ENCODE measurements at places on chromosomes 2 and 18.

GRCh38 chr2:168640039-168640438, 162.4 kb upstream of the NOSTRIN start:
- no peak overlapping the region for H3K4me3 ChIP-seq
- H3K27ac ChIP-seq = no peak overlapping the region
- no peak for DNase-seq
- no peaks in the 10 kb centered on the region for H3K27me3 ChIP-seq
- H3K4me1 ChIP-seq = peaks cover 7% of the 10 kb centered on the region
- peaks cover 3% of the 10 kb centered on the region for H3K36me3 ChIP-seq

DNA sequence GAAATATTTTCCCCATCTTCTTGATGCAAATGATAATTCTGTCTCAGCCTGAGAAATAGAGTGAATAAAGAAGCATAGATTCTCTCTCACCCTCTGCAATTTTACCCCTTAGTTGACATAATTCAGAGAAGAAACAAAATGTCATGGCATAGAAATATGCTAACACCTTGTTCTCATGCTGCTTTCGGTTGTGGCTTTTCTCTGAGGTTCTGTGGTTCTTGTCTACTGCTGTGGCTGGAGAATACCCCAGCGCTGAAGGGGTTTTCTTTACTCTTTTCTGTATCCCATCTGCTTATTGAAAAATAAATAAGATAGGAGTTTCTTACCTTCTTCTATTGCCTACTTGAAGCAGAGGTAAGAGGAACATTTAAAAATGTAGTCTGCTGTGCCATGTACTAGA, 15.4 kb upstream of the RAB27B start:
- peaks cover 16% of the 10 kb centered on the region for H3K4me1 ChIP-seq
- no peak overlapping the region for H3K27ac ChIP-seq
- DNase-seq = peak; percentile 69
- peaks cover 33% of the 10 kb centered on the region for H3K27me3 ChIP-seq
- H3K4me3 ChIP-seq = no peak overlapping the region

GRCh38 chr2:107529146-107529545, 297.5 kb upstream of the RGPD4 start:
- no peak for DNase-seq
- H3K27me3 ChIP-seq = no peaks in the 10 kb centered on the region
- no peak overlapping the region for H3K4me3 ChIP-seq
- H3K4me1 ChIP-seq = no peaks in the 10 kb centered on the region

- no peak overlapping the region for H3K4me3 ChIP-seq
- H3K27me3 ChIP-seq = peaks cover 62% of the 10 kb centered on the region
- DNase-seq = no peak
- no peak overlapping the region for H3K27ac ChIP-seq
- peaks cover 8% of the 10 kb centered on the region for H3K4me1 ChIP-seq
- no peaks in the 10 kb centered on the region for H3K36me3 ChIP-seq
Observed at GRCh38 chr2:222670191-222671038, 1.0 kb upstream of the MOGAT1 start.

Measured in activated CD4-positive, alpha-beta T cell treated with anti-CD3 and anti-CD28 coated beads, Interleukin-2, amount 10 ng/mL, durations not matched to agents 7 days and 5 days (primary cell).